Kidney tubule cell (primary cell): ENCODE measurements at places on chromosomes 3 and 15.

DNA sequence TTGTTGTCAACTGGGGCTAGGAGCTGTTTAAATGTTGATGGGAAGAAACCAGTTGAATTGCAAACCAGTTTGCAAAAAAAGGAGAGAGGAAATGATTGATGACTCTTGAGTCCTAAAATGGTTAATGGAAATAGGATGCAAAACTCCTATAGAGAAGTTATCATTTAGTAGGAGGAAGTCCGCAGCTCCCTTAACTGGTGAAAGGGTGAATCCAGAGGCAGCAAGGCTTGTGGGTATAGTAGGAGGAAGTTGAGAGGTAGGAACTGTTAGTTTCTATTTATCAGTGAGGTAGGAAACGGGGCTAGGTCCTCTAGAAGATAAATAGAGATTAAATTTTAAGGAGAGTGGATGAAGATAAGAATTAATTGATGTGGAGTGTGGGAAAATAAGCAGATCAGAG is 15.4 kb downstream of the IREB2 start:
- no peak for DNase-seq

DNA sequence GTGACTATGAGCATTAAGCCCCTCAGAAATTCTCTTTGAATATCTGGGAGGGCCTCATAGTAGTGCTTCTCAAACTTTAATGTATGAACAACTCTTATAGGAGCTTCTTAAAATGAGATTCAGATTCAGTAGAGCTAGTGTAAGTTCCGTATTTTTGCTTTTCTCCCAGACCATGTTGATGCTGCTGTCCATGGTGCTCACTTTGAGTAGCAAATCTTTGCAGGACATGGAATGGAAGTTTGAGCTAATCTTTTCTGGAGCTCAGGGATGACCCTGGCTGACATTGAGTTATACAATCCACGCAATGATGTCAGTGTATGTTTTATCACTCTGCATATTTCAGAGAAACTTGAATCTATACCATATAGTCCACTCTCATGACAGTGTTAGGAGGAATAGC is 134.2 kb downstream of the OTOL1 start:
- no peak for DNase-seq

GRCh38 chr15:90189781-90190467 is 11.2 kb upstream of the SEMA4B start:
- DNase-seq = no peak

- no peak for DNase-seq
These were observed 237.5 kb upstream of the STT3B start for GRCh38 chr3:31295150-31295765.
